ENCODE measurements at places on chromosomes 4 and X.

DNA sequence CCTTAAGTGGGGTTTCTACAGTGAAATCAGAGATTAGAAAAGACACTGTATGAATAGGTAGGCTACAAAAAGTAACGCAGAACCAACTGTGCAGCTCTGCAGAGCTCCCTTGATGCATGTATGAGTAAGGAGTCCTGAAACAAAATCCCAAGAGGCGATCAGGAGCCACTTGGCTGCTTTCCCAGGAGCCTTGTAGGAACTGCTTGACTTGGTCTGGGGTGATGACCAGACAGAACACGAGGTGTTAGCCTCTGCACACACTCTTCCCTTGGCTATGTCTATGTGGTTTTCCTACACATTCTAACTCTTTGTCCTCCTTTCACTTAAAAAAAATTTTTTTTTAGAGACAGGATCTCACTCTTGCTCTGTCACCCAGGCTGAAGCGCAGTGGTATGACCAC, 22.8 kb upstream of the AP1S2 start:
- no peak for DNase-seq

- DNase-seq: no peak
These were observed 41.6 kb downstream of the NPNT start for GRCh38 chr4:105936901-105937300.

DNA sequence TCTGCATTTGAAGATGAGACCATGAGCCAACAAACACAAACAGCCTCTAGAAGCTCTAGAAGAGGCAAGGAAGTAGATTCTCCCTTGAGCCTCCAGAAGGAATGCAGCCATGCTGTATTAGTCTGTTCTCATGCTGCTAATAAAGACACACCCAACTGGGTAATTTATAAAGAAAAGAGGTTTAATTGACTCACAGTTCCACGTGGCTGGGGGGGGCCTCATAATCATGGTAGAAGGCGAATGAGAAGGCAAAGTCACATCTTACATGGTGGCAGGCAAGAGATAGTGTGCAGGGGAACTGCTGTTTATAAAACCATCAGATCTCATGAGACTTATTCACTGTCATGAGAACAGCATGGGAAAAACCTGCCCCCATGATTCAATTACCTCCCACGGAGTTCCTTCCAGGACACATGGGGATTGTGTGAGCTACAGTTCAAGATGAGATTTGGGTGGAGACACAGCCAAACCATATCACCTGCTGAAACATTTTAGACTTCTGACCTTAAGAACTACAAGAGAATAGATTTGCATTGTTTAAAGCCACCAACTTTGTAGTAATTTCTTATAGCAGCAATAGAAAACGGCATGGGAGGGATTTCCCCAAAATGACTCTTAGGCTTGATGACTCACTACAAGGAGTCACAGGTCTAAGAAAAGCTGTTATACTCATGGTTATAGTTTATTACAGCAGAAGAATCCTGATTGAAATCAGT, 284.4 kb upstream of the SFRP2 start:
- DNase-seq: peak; percentile 41

- DNase-seq: no peak
These were observed 213.2 kb upstream of the ZFP42 start for GRCh38 chr4:187782286-187782824.

- DNase-seq: no peak
These were observed 11.2 kb upstream of the ZCCHC13 start for GRCh38 chrX:74292808-74293123.

DNA sequence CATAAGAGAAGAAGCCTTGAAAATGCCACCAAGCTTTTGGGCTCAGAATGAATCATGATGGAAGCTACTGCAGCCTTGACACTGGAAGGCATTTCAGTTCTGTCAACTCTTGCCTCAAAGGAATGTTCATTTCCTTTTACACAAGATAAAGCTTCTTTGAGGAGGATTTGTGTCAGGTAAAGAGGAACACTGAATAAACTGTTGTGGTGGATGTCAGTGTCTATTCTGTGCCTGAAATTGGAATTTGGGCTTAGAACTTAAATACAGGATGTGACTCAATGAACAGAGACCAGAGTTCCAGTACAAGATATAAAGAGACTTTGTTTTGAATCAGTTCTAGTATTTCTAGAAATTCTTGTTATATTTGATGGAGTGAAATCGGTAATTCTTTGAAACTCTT, 313.2 kb downstream of the PACRGL start:
- DNase-seq: no peak

DNA sequence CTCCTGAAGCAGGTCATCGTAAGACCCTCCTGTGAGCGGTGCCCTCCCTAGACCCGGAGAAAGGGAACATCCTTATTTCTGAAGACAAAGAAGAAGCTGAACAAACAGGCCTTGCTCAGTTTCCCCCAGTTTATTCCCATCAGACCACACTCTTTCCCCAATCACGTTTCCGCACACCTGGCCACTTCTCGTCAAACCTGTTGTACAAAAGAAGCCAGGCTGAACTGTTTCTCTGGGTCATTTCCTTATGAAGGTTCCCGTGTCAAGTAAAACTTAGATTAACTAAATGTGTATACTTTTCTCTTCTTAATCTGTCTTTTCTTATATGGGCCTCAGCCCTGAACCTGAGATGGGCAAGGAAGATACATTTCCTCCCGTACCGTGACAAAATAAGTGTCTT, 111.6 kb upstream of the ENPP6 start:
- DNase-seq: no peak

GRCh38 chr4:74117024-74117534, 18.1 kb upstream of the CXCL2 start:
- DNase-seq: peak; percentile 96

DNA sequence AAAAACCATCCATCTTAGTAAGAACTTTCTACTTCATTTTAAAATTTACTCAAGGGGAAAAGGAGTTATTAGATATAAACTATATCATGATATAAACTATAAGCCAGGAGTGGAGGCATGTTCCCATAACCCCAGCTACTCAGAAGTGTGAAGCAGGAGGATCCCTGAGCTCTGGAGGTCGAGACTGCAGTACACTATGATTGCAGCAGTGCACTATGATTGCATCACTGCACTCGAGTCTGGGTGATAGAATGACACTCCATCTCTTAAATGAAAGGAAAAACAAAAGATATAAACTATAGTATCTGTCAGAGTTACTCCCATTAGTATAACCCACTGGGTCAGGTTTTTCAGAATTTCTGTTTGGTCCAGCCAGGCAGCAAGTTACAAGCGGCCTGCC, 47.6 kb downstream of the RPS3A start:
- peak; percentile 34 for DNase-seq

- no peak for DNase-seq
These were observed 3.5 kb downstream of the FBXL5 start for GRCh38 chr4:15651676-15652075.

- no peak for DNase-seq
These were observed 6.3 kb downstream of the SLC39A8 start for GRCh38 chr4:102339018-102339417.

DNA sequence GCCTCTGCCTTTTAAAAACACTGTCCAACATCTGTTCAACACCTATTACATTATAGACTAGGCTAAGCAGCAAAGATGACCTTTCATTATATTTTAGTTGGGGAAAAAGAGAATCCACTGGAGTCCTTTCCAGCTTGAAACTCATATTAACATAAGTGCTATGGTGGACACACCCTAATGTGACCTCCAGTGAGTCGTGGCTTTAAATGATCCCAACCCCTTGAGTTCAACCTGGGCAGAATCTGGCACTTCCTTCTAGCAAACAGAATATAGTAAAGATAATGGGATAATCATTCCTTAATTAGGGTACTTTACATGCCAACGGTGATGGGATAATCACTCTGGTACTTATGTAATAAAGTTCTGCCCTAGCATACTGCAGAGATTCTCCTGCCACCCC, 162.6 kb downstream of the MAB21L2 start:
- no peak for DNase-seq
